ENCODE measurements at places on chromosomes 4 and X.

DNA sequence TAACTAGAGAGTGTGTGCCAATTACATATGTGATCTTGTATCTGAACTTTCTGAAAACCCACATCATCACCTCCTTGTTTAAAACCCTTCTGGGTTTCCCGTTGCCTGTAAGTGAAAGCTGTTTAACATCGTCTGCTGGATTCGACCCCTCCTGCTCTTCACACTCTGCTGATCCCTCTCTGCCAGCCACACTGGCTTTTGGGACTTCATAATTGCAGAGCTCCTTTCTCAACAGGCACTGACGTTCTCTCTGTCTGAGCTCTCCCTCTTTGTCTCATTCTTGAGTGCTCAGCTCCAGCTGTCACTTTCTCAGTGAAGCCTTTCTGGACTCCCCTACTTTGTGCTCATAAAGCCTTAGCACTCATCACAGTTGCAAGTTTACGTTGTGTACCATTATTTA is 153.9 kb downstream of the CEP135 start:
- no peak for DNase-seq

DNA sequence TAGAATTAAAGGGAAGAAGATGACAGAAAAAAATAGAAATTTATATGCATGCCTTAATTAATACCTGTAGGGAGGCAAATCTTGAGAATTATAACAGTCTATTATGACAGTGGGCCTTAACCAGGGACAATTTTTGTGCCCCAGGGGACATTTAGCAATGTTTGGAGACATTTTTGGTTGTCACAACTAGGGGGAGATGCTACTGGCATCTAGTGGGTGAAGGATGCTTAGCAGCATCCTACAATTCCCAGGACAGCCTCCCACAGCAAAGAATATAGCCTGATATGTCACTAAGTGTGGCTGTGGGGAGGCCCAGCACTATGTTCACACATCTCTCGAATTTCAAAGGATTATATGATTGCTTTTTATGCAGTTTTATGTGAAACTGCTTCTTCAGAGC is 10.5 kb downstream of the GPR82 start:
- DNase-seq: no peak

DNA sequence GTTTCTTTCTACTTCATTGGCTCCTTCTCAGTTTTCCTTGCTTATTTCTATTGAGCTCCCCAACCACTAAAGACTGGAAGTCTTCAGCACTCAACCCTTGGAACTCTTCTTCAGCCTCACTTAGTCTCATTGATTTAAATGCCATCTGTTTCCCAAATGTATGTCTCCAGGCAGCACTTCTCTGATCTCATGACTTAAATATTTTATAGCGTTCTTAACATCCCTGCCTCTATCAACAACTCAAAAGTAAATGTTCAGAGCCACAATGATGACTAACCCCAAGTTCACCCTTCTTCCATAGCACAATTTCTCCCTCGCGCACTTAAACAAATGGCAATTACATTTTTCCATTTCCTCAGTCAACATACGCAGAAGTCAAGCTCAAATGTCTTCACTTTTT is 1393.3 kb downstream of the ARAP2 start:
- DNase-seq: no peak

DNA sequence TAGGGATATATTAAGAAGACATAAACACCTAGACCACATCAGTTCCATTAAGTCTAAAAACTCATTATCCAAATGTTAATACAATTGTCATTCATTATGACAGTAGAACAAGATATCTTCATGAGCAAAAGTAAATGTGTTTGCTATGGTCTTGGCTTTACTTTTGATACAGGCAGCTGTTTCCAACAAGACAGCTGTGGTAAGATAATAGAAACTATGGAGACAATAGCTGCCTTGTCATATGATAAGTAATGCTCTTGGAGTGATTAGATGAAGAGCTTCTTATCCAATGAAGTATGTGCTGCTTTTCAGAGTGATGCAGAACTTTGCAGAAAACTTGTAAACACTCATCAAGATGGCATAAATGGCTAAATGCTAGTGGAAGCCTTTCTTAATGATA is 1066.0 kb downstream of the FSTL5 start:
- no peak for DNase-seq

DNA sequence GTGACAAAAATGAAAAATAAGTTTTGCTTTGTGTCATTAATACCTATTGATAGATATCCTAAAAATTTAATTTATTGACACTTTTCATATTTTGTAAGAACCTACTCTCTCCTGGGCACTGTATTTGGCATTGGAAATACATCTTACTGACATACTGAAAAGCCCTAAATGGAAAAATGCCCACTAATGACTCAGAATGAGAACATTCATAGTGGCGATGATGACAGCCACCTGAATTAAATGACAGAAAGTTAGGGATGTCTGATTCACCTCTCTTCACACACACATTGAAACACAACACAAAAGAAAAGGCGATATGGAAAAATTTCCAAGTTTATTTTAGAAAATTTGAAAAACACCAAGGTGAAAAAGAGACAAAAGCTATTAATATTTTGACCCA is 992.3 kb downstream of the STPG2 start:
- DNase-seq: no peak

DNA sequence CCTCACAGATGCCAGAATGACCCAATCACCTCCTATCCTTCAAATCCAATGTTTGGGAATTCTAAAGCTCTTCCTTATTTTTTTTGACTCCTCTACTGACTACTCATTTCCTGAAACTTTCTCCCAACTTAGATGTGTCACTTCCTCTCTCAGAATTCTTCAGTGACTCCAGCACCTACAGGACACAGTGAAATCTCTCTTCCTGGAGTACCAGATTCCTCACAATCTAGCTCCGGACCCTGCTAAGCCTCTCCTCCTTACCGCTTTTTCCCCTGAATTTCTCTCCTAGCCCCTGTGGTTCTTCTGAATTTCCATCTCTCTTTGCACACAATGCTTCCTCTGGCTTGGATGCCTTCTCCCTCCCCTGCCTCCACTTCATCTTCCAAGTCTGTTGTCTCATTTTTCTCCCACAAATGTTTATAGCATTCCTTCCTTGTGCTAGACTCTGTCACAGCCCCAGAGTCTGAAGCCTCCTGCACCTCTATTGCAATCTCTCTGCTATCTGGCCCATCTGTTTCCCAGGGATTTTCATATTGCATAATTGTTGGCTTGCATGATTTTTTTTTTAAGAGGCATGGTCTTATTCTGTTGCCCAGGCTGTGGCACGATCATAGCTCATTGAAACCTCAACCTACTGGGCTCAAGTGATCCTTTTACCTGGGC is 80.1 kb downstream of the ANAPC4 start:
- peak; percentile 10 for DNase-seq

DNA sequence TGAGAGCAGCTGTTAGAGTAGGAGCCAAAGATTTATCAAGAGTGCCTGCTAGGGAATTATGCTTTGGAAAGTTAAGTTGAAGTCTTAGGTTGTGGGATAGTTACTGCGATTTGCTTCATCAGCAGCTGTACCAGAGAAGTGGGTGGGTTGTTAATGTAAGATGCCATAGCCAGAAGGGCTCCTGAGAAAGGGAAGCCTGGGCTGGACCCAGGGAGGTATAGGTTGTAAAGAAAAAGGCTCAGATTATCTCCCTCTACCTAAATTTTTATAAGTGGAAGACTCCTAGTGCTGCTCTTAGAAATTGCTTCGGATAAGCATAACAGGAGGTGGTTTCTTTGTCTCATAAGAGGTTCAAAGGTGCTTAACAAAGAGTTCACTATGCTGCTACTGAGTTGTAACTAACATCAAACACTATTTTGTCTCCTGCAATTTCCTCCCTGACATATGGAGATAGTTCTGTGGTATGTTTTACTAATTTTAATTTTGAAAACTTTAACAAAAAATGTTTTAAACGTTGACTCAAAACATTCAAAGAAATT is 356.9 kb downstream of the DTHD1 start:
- no peak for DNase-seq

Data from AG09319 (cell line).